NCI-H187 (cell line): ENCODE measurements at places on chromosomes 12 and 14.

DNA sequence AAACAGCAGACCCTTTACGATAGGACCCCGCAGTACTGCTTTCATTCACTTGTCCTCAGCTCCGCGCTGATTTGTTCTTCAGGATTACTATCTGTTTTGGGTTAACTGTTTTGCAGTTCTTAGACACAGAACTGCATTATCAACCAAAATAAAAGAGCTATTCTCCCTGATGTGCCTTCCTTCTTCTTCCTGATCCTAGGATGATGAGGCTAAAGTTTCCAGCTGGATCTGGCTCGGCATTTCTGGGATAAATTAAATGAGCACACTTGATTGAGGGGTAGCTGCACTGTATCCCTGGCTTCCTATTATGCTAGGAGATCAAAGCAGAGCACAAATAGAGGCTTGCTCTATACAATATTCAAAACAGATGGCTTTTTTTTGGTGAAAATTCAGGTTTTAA is 165.7 kb downstream of the FBXL14 start:
- no peak for DNase-seq

DNA sequence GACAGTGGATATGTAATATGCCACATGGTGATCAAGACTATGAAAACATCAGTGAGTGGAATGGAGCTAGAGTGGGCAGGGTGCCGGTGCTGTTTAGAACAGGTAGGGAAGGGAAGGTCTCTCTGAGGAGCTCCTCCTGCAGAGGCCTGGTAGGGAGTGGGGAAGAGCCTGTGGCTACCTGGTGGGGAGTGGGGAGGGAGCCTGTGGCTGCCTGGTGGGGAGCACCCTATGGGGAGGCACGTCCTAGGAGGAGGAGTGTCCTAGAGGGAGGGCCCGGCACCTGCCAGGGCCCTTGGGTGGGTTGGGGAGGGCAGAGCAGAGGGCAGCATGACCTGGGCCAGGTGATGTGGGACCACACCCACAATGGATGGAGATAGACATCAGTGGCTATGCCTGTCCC is 122.6 kb downstream of the ADGRD1 start:
- DNase-seq: no peak

- DNase-seq: no peak
Measured at GRCh38 chr12:93944911-93945310, 203.5 kb upstream of the PLXNC1 start.

- no peak for DNase-seq
Measured at GRCh38 chr14:99540196-99541032, 59.2 kb downstream of the CCNK start.

- DNase-seq: no peak
Measured at GRCh38 chr12:55548756-55549155, 646 bp upstream of the OR6C4 start.
